ENCODE measurements at places on chromosomes 7 and 10.

GRCh38 chr10:17655567-17656146 is 11.7 kb downstream of the STAM start:
- no peak for DNase-seq

- DNase-seq: no peak
These were observed 259.1 kb upstream of the KLF6 start for GRCh38 chr10:4043897-4044665.

DNA sequence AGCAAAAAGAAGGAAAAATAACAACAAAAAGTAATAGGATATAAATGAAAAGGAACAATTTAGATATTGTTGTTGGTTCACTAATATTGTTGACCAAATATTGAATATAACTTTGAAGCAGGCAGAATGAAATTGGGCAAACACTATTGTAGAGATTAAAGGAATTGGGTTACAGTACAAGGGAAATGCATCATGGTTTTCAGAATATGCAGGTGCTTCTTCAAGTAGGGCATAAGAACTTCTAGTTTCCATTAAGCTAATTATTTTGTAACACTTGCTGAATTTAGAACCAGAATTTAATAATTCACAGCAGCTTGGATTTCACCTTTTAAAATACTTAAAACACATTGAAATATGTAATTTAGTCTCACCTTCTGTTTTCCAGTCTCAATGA is 36.5 kb downstream of the RPA3 start:
- DNase-seq: no peak

- DNase-seq: no peak
These were observed 145.8 kb downstream of the EMX2 start for GRCh38 chr10:117688358-117688757.

DNA sequence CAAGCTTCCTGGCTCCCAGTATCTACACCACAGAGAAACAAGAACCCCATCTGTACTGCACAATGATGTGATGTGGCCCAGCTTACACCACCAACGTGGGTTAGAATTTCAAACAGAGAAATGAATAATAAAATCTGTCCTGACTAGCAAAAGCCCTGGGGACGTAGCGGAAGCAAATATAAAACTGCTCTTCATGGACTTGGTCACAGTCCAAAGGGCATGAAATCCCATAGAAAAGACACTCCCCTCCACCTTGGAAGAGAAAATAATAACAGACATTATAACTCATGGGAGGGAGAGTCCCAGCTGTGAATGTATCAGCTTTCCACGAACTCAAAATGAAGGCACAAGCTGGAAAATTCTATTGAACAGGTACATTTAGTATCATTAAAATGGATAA is 205.3 kb upstream of the GALNT17 start:
- DNase-seq: no peak

DNA sequence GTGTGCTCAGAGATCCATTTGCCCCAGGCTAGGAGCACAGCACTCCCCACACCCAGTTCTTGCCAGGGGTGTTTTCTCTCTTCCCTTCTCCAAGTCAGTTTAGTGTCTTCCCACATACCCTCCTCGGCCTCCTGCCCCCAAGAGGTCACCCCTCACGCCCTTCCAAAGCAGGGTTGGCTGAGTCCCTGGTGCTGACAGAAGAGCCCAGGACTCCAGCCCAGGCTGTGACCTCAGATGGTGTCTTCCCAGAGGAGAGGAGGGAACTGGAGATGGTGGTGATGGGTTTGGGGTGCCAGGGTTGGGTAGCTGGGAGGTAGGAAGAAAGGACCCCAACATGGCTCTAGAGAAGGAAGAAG is 19.8 kb downstream of the ZNF775 start:
- no peak for DNase-seq

DNA sequence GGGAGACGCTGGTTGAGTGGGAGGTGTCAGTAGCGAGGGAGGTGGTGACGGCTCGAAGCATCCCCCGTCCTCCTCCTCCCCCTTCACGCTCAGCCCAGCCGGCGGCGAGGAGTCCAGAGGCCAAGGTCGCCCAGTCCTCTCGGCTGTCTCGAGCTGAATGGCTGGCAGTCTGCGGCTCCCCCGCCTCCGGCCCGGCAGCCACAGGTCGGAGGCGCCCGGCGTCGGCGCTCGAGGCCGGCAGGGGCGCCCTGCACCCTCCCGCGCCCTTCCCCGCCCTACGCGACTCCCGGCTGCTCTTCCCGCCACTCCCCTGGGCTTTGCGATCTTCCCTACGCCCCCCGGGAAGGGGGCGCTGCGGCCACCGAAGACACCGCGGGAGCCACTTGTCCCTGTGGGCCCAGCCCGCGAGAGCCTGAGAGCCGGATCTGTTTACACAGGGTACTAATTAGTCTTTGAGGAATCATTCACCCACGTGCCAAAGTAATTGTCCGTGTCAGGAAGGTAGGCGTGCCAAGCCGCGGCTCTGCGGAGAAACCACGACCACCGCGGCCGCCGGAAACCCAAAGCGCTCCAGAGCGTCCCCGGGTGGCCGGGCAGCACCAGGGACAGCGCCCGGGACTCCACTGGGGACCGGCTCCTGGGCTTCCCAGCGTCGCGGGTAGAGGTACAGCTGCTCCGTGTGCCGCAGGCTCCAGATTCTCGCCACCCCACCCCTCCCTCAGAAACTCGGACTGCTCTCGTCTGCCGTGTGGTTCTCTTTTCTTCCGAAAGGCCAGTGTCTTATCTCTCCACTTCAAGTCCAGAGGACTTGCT is at the start of gene NXPH1:
Gene NXPH1, plus strand, starts transcription at position 133 of the 813 bp plus-strand sequence.
- no peak for DNase-seq

DNA sequence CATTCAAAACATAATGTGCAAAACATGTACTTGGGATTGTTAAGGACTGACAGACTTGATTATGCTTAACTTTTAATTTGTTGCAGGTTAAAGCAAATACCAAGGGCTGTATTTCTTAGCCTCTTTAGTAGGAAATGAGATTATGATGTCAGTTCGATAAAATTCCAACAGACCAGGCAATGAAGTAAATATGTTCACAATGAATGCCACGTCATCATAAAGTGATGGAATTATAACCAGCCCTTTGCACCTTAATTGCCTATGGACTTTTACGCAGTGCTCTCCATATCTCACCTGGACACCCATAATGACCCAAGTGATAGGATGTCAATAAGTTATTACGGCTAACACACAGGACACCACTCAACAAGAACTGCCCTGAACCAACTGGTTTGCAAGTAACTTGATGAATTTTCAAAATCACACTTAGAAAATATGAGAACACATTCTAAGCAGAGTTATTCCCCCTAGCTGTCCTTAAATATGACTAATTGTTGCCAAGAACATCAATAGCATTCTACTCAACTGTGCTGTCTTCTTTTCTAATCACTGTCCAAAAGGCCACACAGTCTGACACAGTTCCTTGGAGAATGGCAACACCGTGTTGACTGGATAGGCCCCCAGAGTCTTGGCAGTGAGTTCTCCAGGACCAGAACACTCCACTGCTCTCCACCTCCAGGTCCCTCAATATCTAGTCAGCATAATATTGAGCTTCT is 115.0 kb downstream of the CHCHD3 start:
- DNase-seq: no peak

DNA sequence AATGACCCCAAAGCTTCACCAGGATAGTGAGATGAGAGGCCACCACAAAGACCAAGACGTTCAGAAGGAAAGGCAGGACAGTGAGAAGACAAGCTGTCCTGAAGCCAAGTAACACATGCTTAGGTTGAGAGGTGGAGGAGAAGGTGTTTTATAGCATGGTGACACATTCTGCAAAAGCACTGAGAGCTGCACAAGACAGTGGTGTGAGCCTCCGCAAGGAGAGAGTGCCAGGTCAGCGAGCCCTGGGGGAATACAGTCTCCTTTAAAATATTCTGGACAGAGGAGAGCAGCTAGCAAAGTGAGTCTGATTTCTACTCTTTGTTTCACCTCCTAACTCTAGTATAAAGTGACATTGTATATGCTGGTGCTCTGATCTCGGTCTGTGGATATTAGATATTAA is 68.0 kb upstream of the VKORC1L1 start:
- no peak for DNase-seq

DNA sequence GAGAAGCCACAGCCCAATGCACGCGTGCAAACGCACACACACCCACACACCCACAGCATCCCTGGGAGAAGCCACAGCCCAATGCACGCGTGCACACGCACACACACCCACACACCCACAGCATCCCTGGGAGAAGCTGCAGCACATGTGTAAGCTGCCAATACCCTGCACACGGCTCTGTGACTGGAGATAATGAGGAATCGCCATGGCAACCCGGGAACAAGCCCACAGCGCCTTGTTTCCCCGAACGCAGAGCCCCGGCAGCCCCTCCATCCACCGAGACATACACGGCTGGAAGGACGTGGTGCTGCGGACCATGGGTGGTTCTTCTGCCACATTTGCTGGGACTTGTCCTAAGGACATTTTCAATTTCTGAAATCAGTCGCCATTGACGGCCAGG is 221.3 kb downstream of the PTPRN2 start:
- DNase-seq: no peak

DNA sequence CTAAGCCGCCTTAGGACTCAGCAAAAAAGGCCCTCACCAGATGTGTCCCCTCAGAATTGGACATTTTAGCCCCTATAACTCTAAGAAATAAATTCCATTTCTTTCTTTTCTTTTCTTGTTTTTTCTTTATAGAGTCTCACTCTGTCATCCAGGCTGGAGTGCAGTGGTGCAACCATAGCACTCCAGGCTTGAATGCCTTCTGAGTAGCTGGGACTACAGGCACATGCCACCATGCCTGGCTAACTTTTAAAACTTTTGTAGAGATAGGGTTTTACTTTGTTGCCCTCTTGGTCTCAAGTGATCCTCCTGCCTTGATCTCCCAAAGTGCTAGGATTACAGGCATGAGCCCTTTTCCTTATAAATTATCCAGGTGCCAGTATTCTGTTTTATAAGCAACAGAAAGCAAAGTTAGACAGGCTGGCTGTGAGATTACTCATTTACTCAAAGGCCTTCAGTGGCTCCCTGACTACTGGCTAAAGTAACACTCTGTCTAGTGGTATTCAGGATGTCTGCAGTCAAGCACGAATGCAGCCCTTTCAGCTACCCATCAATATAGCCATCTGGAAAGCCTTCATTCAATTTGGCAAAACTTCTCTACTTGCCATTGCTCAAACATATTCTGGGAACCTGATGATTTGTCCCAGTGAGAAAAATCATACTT is 128.6 kb downstream of the ICA1 start:
- DNase-seq: no peak

DNA sequence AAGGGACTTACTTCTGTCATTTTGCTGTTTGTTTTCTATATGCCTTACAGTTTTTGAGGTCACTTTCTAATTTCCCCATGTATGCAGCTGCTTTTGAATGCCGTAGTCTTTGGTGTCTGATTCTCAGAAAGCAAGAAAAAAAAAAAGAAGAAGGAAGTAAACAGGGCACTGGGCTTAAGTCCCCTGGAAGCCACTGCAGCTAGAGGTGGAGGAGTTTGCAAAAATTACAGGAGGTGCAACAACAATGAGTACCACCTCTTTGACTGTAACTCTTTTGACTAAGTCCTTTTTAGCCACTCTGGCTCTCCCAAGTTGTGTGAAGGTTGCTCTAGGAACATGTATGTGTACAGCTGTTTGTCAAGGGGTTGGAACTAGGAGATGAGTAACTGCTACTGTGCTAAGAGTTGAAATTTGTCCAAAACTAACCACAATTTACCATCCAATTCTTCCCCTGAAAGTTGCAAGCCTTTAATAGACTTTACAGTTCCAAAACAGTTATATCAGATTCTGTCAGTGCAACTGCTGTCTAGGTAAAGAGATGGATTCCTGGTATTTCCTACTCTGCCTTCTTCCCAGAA is 588.0 kb upstream of the LRRN3 start:
- no peak for DNase-seq

- DNase-seq: no peak
These were observed 146.7 kb upstream of the COL1A2 start for GRCh38 chr7:94247970-94248369.

DNA sequence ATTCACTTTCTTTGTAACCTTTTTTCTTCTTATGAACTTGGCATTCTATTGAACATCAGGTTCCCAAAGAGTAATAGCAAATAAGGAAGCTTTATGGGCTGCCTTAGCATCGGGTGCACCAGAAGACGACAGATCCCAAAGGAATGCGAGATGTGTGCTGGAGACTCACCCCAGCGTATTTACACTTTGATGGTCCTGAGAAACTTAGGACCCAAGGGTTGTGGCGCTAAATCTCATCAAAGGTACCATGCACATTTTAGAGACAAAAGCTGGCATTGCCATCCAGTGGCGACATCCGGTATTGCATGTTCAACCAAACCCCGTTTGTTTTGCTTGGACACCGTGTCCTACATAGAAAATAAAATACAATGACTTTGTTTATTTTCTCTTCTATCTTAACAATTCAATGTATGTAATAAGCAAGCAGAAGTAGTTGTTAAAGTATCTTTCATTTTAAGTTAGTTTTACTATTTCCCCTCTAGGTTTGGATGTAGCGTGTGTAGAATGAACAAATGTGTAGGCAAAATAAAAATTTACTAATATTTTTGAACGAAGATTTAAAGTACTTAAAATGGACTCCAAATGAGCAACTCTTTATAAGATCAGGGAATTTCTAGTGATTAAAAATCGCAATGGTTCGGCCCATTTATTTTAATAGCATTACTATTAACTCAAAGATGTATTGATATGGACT is 1154.8 kb downstream of the GATA3 start:
- DNase-seq: no peak

DNA sequence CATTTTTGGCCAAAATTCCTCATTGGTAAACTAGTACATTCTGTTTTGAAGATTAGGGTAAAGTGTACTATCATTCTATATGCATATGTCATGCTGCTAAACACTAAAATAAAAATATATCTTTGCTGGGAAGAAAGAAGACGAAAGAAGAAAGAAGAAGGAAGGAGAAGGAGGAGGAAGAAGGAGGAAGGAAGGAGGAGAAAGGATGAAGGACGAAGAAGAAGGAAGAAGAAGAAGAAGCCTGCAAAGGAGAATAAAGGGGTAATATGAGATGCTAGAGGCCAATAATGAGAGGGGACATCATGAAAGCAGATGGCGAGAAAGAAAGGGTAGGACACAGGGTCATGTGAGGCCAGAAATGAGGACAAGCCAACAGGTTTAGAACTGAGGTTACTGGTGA is 8.0 kb downstream of the SLC25A13 start:
- no peak for DNase-seq

DNA sequence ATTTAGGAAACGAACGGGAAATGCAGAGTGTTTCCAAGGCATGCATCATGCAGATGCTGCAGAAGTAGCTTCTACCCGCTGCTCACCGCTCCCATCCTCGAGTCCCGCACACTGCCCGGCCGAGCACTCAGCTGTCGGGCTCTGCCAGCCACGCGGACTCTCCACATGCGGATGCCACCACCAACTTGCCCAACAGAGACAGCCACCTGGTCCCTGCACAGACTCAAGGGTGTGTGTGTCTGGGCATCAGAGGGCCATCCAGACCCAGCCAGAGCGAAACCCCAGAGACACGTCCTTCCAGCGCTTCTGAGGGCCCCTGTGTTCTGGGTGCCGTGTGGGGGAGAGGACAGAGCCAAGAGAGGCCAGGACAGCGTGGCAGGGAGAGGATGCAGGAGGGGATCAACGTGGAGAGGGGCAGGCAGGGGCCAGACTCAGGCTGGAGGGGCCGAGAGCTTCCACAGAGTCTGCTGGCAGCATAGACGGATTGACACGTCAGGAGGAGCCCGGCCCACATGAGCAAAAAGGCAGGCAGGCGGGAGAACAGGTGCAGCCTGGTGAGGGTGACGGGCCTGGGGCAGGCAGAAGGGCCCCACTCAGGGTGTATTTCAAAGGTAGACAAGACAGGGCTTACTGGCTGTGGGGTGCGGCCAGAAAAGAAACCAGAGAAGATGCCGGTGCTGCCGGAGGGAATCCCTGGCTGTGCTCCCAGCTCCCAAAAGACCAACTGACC is 18.3 kb downstream of the GPER1 start:
- DNase-seq: no peak

Measured in NCI-H2081 treated with DMSO at 0.1 percent for 48 hours (cell line).